DMS53 (cell line): ENCODE measurements at places on chromosomes 11 and 22.
A peak's percentile ranks its signal among the peaks of the same experiment; 100 is the strongest.

- no peak for DNase-seq
Measured at GRCh38 chr11:131656179-131656838, 285.9 kb downstream of the NTM start.

DNA sequence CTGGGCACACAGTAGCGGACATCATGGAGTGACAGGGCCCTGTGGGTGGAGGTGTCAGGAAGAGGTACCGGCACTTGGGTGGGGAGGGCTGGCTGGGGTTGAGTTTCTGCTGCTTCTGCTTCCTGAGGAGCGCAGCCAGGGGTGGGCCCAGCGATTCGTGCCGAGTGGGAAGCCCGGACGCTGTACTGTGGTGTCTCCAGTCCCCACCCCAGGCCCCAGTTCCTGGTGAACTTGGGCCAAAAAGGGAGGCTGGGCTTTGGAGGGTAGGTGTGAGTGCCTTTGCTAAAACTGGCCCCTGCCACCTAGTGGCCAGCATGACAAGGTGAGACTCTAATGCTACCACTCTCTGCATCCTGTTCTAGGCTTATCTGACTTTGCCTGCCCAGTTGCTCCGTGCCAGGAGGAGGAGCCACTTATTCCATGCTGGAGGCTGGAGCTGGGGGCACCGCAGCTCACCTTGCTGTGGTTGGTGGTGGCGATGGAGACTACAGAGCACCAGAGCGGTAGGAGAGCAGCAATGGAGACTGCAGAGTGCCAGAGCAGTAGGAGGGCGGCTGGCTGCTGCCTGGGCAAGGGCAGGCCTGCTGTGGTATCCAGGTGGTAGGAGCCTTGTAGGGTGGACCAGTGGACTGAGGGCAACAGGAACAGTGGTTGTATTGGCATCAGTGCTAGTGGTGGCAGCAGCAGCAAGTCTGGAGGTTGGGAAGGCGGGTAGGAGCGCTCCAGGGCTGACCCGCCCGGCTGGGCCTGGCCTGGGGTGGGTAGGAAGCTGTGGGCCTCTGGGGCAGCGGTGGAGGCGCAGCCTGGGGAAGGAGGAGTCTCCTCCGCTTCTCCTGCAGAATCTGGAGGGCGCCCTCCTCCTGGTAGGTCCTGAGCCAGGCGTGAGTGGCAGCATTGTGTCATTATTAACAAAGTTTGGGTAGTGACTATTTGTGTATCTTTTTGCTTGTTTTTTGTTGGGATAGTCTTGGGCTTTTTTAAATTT is 2.2 kb upstream of the RFPL2 start:
- peak; percentile 78 for DNase-seq

- no peak for DNase-seq
Measured at GRCh38 chr11:100672498-100673033, 14.5 kb upstream of the ARHGAP42 start.

DNA sequence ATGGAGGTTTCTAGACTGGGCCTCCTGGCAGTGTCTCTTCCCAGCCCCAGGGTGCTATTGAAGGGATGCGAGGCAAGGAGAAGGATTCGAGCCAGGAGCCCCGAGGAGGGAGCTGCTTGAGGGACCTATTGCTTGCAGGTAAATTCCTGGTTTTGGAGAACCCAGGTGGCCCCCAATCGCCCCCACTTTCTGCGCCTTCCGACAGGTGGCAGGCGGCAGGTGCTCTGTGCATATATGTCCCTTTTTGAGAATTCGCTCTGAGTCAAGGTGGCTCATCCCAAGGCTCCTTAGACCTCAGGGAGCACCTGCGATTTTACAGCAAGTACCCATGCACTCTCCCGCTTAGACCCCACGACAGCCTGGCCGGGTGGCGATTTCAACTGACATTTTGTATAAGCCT is 40.3 kb upstream of the SHISAL1 start:
- DNase-seq: no peak

DNA sequence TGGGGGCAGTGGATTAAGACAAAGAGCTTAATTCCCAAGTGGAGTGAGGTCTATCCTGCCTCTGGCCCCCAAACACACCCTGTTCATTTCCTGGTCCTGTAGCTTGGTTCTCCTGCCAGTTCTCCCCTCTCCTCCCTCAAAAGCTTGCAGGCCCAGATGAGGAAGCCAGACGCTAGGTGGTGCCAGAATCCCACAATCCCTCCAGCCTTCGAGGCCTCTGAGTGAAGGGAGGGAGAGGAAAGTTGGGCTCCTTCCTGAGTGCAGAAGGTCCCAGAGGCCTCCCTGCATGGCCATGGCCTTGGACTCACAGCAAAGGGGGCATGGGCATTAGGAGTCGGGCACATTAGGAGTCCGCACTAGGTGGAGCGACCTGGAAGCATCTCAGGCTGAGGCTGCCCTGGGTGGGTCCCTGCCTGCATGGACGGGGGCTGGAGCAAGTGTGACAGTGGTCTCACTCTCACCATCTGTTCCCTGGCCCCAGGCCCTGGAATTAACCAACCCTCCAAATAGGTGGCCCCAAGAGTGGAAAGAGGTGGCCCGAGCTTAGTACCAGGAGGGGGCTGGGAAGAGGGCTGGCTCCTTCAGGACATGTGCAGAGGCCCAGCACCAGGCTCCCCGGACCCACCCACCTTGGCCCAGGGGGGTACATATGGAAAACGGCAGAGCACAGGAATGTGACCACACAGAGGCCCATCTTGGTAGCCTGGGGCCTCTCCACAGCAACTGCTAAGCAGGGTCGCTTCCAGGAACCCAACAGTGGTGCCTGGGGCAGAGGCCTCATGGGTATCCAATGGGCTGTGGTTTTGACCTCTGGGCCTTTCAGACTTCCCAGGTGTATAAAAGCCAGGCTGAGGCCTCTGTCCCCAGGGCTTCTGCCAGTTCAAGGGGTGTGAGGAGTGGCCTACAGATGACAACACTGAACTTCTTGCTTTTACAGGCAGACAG is 5.2 kb downstream of the FXYD2 start:
- peak; percentile 93 for DNase-seq

GRCh38 chr22:42976217-42976933 is 38.6 kb downstream of the PACSIN2 start:
- DNase-seq: no peak

- peak; percentile 70 for DNase-seq
Measured at GRCh38 chr11:44309478-44310205, at the start of gene ALX4. Gene ALX4 (minus strand): TSS chr11:44310139. CDS start chr11:44310062, 77 bp downstream.

DNA sequence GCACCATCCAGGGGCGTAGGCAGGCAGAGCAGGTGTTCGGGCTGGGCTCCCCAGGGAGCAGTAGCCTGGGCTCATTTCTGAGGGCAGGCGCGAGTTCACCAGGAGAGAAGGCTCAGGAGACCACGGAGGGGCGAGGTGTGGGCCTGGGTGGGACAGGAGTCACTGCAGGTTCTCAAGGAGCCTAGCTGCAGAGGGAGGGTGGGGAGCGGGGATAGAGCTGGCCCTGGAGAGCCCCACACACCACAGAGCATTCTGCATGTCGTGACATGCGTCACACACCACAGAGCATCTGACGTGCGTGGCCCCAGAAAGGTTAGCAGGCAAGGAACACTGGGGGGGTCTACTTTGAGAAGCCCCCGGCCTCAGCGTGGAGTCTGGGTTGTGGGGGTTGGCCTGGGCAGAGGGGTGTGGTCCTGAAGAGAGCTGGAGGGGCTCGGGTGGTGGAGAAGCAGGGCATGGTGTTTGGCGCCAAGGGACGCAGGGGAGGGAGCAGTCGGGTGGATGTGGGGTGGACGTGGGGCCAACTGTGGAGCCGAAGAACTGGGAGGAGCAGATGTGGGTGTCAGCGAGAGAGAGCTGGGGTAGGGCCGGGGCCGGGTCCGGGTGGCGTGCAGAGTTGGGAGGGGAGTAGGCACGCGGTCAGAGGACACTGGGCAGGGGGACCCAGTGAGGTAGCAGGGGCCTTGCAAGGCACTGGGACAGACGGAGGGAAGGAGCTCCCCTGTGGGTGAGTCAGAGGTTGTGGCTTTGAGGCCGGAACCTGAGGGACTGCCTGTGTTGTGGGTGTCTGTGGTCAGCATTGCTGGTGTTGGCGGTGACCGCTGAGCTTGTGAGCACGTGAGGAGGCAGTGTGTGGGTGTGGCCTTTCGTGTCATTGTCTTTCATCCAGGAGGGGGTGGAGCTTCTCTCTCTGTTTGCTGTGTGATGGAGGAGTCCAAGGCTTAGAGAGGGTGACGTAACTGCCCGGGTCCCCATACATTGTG is 25.5 kb downstream of the CTTN start:
- DNase-seq: no peak

DNA sequence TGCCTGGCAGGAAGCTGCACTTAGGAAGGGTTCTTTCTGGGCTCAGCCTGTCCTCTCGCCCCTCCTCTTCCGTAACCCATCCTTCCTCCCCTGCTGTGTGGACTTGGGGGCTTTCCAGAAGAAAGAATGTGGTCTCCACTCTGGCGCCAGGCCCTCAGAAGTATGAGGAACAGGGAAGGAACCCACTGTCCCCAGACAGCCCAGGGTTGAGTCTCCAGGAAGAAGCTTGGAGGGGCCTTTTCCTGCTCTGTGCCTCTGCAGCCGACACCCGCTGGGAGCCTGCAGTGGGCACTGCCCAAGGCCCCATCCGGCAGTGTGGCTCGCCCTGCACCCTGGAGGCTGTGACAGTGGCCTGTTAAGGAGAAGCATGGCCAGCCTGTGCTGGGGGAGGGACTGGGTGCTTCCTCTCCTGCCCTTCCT is 112.6 kb downstream of the ST3GAL4 start:
- no peak for DNase-seq

- DNase-seq: no peak
Measured at GRCh38 chr22:39408173-39408572, 8.6 kb downstream of the TAB1 start.

GRCh38 chr11:130555251-130555841 is 106.9 kb downstream of the ADAMTS15 start:
- no peak for DNase-seq

DNA sequence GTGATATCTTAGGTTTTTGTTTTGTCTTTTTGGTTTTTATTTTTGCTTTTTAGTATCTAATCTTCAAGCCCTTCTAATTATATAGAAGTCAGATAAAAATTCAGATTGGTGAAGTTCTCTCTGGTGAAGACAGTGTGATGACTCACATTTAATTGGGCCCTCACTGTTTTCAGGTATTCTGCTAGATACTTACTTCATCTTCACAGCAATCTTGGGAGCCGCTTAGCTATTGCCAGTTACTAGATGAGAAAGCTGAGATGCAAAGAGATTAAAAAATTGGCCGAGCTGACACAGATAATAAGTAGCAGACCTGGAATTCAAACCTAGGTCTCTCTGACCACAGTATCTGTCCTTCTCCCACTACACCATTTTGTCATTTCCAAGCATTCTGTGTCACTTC is 75.0 kb downstream of the PPP2R1B start:
- DNase-seq: no peak

GRCh38 chr11:108338750-108339149 is 115.9 kb downstream of the ATM start:
- DNase-seq: peak; percentile 7

GRCh38 chr22:38879108-38879729 is 7.2 kb upstream of the CBX6 start:
- no peak for DNase-seq

GRCh38 chr22:19079691-19080090 is 42.5 kb downstream of the DGCR2 start:
- DNase-seq: no peak
